B cell (primary cell): ENCODE measurements at places on chromosomes 1 and 21. TPM values are rescaled to one million over a fixed set of nuclear protein-coding genes. Genes with fewer than 3 reads are reported as not detected.
A peak's percentile ranks its signal among the peaks of the same experiment; 100 is the strongest.

DNA sequence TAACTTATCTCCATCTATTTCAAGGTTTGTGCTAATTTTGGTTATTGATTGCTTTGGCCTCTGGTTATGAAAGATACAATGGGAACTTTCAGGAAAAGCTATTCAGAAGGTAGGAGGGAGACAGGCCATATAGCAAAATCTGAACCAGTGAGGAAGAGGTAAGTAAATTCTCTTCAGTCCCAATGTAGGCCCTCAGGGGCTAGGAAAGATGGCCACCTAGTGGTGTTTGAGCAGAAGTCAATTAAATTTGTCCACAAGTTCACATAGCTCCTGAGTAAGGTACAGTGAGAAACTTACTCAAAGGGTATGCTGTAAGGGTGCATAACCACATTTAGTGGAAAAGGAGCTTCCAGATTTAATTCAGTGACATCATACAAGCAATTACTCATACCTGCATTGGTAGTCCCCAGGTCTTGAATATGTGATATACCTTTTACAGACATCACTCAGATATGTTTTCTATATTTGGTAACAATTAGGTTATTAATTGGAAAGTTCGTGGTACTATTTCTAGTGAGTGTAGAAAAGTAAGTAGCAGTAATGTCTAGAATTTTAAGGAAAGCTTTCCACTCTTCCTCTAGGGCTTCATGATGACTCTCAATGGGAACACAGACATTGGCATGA lies 21.4 kb upstream of the FMO1 start:
- peak; percentile 41 for DNase-seq

DNA sequence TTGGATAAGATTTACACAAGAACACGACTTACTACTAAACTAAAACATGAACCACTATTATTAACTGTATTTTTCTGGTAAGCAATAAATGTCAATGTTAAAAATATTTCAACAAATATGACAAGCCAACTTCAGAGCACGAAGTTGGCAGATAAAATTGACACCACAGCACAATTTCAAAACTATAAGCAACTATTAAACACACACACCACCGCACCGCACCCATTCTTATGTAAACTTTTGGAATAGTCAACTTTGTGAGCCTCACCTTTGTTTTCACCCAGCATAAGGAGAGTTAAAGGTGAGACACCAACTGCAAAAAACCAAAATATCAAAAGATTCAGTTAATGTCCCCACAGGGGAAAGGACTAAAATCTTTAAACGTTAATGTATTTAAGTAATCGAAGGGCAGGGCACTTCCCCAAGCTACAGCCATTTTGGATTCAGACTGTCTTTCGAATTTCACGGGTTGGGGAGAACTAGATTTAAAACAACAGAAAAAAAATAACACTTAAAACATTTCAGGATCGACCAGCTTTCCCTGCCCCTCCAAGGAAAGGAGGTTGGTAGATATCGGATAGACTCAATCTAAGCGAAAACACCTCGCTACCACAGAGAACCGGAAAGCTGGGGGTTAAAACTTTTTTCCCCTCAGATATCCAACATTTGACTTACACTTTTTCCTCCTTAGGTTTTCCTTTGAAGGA lies 872 bp downstream of the GPBP1L1 start:
- DNase-seq: no peak

DNA sequence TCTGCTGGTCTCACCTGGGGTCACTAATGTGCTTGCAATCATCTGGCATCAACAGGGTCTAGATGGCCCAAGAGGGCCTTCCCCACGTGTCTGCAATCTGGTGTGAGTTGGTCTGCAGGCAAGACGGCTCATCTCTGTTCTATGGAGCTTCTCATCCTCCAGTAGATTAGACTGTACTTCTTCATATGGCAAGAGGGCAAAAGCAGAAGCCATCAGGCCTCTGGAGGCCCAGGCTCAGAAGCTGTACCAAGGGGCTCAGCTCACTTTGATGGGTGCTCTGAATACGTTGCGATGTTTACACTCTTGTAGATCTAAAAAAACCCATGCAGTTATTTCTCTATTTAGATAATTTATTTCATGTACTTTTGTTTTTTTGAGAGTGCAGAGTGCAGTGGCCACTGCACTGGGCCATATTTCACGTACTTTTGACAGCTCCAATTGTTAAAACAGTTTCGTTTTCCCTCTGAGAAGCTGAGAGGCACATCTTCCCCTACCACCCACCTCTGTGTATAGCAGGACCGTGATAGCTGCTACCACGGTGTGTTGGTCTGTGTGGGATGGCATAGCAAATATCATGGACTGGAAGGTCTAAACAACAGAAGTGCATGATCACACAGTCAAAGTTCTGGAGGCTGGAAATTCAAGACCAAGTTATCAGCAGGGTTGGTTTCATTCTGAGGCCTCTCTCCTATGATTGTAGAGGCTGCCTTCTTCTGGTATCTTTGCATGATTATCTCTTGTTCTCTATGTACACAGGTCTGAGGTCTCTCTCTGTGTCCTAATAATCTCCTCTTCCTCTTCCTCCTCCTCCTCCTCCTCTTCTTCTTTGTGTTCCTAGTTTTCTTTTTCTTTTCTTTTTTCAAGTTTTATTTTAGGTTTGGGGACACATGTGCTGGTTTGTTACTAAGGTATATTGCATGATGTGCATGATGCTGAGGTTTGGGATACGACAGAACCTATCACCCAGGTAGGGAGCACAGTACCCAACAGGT lies 17.0 kb downstream of the CITED4 start:
- peak; percentile 18 for DNase-seq

DNA sequence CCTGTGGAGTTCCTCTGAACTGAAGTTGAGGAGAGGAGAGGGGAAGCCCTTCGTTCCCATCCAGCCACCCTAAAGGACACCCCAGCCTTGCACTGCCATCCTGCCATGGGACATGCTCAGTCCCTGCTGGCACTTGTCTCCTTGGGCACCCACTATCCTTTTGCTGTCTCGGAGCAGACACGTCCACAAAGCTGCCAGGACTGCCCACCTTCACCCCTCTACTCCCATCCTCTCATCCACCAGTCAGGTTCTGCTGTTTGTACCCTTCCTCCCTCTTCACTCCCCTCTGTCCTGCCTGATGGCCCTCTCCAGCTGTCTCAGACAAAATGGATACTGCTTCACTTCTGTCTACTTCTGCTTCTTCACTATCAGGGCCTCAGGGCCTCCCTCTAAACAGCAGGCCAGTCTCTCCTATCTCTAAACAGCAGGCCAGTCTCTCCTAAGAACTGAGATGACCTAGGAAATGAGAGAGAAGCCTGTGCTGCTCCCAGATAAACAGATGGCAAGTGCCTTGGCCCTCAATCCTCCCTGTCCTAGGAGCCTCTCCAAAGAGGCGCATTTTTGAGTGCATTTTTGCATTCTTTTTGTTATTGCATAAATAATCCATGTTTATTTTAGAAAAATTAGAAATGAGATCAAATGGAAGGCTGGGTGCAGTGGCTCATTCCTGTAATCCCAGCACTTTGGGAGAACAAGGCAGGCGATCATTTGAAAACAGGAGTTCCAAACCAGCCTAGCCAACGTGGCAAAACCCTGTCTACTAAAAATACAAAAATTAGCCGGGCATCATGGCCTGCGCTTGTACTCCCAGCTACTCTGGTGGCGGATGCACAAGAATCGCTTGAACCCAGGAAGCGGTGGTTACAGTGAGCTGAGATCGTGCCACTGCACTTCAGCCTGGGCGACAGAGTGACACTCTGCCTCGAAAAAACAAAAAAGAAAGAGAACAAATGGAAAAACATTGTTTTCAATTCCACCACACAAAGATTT lies 4.4 kb upstream of the PYCR2 start:
- no peak for DNase-seq

DNA sequence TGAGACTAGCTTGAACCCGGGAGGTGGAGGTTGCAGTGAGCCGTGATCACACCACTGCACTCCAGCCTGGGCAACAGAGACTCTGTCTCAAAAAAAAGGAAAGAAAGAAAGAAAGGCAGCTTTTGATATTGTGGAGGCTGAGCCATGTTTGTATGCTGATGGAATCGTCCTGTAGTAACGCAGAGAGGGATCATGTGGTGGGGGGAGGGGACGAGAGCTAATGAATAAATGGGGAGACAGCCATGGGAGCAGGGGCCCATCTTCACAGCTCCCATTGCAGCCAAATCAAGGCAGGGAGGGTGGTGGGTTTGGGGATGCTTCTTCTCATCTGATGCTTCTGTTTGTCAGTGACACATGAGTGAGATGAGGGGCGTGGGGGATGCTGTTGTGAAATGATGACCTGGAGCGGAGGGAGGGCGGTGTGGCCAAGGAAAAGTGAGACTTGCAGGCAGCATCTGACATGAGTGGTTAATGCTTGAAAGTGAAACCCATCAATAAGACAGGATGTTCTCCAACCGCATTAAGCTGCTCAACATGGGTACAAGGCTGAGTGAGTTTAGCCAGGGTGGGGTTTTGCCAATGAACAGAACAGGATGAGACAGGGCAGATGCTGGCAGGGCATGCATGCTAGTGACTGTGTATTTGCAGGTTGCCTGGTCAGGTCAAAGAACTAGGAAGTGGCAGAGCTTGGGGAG lies 16.7 kb downstream of the SPATA21 start:
- peak; percentile 78 for DNase-seq

GRCh38 chr1:208100906-208101305 lies 143.3 kb downstream of the PLXNA2 start:
- no peak for DNase-seq

DNA sequence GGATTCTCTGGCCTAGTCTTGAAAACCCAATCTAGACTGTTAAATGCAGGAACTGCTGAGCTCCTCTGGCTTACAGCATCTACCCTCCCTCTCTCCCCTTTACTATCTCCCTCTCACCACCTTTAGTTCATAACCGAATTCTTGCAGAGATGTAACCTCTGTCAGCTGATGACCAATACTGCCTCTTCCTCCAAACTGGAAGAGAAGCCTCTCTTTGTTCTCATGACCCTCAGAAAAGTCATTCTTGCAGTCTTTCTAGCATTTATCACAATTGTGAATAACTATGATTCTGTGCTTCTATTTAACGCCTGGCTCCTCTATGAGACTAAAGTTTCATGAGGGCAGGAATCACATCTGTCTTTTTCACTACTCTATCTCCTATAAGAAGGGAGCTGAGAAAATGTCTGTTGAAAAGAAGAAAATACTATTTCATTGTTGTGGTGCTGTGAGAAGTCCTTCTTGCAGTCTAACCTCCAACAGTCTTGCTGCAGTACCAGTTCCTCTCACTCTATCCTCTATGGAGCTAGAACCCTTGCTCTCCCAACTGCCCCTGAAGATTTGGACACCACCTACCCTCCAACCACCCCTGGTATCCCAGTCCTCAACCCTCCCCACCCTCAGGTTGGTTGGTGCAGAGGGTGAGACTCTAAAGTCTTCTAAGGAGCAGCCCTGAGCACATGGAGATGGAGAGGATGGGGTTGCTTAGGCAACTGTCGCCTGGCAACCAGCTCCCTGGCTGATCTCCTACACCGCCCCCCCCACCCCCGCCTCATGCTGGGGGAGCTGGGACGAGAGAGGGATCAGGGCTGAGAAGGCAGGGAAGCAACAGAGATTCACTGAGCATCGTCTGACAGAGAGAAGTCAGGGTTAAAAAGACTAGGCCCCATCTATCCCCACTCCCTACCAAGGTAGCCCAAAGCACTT lies 13.9 kb downstream of the MEF2D start:
- DNase-seq: no peak

GRCh38 chr1:163509114-163509513 lies 187.4 kb downstream of the NUF2 start:
- no peak for DNase-seq

FNDC5 gene
- total RNA-seq: 0.75 and 0.76 TPM in 2 replicates

GIPC2 gene
- total RNA-seq: not detected in 2 replicates

MYOG gene
- not detected in 2 replicates for total RNA-seq

FAM131C gene
- total RNA-seq: 0.37 and 0.58 TPM in 2 replicates

PCP4 gene
- not detected in 2 replicates for total RNA-seq
